ENCODE measurements at places on chromosomes 4 and X.

GRCh38 chr4:132998585-132999230 lies 150.4 kb upstream of the PCDH10 start:
- no peaks in the 10 kb centered on the region for H3K27me3 ChIP-seq
- H3K4me3 ChIP-seq: no peak overlapping the region
- no peaks in the 10 kb centered on the region for H3K4me1 ChIP-seq
- no peaks in the 10 kb centered on the region for H3K36me3 ChIP-seq
- H3K27ac ChIP-seq: no peak overlapping the region
- no peak for DNase-seq

GRCh38 chr4:173935622-173936405 lies 347.7 kb downstream of the FBXO8 start:
- no peaks in the 10 kb centered on the region for H3K4me1 ChIP-seq
- no peaks in the 10 kb centered on the region for H3K36me3 ChIP-seq
- no peak overlapping the region for H3K4me3 ChIP-seq
- no peak for DNase-seq
- no peaks in the 10 kb centered on the region for H3K27me3 ChIP-seq

DNA sequence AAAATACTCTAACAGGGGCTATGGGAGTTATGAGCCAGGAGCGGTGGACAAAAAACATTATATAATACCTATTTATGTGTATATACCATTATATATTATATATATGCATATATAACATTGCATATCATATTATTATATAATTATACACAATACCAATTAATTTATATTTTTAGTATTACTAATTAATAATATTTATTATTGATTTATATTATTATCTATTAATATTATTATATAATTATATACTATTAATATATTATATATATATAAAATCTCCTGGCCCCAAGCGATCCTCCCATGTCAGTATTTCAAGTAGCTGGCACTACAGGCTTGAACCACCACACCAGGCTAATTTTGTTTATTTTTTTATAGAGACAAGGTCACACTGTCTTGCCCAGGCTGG lies 73.8 kb upstream of the JADE1 start:
- no peak for DNase-seq
- no peak overlapping the region for H3K4me3 ChIP-seq
- no peaks in the 10 kb centered on the region for H3K27me3 ChIP-seq
- H3K27ac ChIP-seq: no peak overlapping the region

DNA sequence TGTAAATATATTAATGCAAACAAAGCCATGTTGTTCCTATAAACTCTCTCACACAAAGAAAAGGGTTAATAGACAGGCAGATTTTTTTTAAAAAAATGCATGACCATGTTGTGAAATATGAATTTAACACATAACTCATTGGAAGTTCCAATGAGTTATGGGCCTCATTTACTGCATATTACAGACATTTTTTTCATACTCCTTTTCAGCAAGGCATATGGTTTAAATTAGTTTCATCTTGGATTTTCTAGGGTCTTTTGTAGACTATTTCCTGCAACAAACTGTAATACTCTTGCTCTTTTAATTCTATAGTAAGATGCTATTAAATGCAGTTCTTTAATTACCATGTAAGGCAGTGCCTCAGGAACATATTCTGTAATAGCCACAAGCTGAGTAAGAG lies 323.1 kb downstream of the GBA3 start:
- H3K27ac ChIP-seq: no peak overlapping the region
- H3K27me3 ChIP-seq: no peaks in the 10 kb centered on the region
- DNase-seq: no peak
- H3K36me3 ChIP-seq: no peaks in the 10 kb centered on the region
- H3K4me3 ChIP-seq: no peak overlapping the region

DNA sequence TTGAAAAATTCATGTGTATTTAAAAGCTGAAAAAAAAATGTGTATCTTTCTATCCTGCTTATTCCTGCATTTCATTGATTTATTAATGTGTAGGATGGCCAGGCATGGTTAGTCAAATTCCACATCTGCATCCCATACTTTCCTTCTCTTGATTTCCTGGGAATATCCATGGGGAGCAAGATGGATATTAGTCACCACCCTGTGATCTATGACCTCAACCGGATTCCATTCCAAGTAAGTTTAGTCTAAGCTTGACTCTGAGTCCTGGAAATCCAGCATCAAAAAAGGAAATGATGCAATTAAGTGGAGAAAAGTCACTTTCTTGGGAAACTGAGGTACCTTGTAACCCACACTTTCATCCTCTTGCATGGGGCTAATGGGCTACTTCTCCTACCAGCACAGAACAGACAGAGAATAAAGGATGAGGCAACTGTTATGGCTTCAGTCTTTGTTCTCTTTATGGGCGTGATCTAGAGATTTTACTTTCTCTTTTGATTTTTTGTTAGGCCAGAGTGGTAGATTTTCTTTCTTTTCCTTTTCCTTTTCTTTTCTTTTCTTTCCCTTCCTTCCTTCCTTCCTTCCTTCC lies 17.1 kb upstream of the BEX4 start:
- no peak overlapping the region for H3K4me3 ChIP-seq
- H3K27ac ChIP-seq: no peak overlapping the region
- no peaks in the 10 kb centered on the region for H3K36me3 ChIP-seq
- no peaks in the 10 kb centered on the region for H3K4me1 ChIP-seq
- H3K27me3 ChIP-seq: no peaks in the 10 kb centered on the region

- no peaks in the 10 kb centered on the region for H3K27me3 ChIP-seq
- no peak for DNase-seq
- H3K27ac ChIP-seq: no peak overlapping the region
- no peak overlapping the region for H3K4me3 ChIP-seq
Measured at GRCh38 chr4:169115897-169116254, 105.8 kb upstream of the CBR4 start.

DNA sequence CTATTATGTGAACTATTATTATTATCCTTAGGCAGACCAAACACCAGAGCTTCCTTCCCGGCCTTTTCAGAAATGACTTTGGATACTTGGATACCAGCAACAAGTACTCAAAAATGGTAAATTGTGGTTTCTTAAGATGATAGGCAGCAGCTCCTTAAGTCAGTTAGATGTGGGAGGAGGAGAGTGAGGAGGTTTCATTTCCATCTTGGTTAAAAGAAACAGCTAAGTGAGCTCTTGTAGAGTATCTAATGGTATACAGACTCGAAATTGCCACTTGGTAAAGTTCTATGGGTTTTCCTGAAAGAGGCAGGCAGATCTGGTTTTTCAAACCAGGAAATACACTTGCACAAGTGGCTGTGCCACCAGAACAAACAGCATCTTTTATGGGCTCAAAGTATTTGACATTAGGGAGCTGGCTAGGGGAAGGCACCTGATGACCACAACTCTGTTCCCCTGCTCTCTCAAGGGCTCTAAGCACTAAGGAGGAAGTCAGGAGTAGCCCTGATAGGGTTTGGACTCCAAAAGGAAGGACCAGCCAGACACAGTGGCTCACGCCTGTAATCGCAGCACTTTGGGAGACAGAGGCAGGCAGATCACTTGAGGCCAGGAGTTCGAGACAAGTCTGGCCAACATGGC lies 130.9 kb downstream of the TMEM164 start:
- H3K27ac ChIP-seq: no peak overlapping the region
- H3K4me3 ChIP-seq: no peak overlapping the region
- H3K27me3 ChIP-seq: no peaks in the 10 kb centered on the region
- no peaks in the 10 kb centered on the region for H3K4me1 ChIP-seq
- DNase-seq: no peak

GRCh38 chr4:184398741-184399511 lies 75.4 kb downstream of the IRF2 start:
- H3K27ac ChIP-seq: no peak overlapping the region
- DNase-seq: no peak
- H3K4me1 ChIP-seq: peaks cover 20% of the 10 kb centered on the region

DNA sequence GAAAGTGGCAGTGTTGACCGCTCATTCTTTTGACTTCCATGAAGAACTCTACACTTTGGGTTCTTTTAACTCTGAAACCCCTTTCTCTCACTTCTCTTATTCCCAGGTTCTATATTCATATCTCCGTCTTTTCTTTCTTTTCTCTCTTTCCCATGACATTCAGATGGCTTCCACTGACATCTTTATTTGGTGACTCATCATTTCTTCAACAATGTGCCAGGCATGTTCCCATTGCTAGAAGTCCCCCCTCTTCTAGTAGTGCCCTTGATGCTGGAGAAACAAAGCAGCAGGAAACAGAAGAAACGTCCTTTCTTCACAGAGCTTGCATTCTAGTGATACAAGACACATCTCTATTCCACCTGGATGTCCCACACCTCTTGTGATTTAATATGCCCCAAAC lies 33.3 kb downstream of the PKD2 start:
- no peaks in the 10 kb centered on the region for H3K27me3 ChIP-seq
- no peaks in the 10 kb centered on the region for H3K36me3 ChIP-seq
- no peak overlapping the region for H3K27ac ChIP-seq
- no peak overlapping the region for H3K4me3 ChIP-seq

DNA sequence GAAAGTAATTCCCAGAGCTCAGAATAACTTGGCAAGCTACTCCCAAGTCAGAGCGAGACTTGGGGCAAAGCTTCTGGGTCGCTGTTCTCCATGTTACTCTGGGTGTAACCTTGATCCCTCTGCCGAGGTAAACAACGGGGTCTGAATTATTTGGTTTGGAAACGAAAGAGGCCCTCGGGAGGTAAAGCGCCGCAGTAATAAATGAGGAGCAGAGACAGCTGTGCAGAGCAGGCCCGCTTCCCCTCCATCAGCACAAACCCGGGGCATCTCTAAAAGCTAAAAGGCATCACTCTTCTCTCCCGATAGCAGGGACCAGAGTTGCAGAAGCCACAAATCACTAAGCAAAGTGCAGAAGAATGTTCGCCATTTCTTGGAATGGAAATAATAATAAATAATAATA lies 561.5 kb downstream of the BCOR start:
- H3K36me3 ChIP-seq: no peaks in the 10 kb centered on the region
- no peaks in the 10 kb centered on the region for H3K4me1 ChIP-seq
- H3K27me3 ChIP-seq: no peaks in the 10 kb centered on the region

- no peaks in the 10 kb centered on the region for H3K27me3 ChIP-seq
- no peak for DNase-seq
- H3K4me3 ChIP-seq: no peak overlapping the region
- peaks cover 15% of the 10 kb centered on the region for H3K4me1 ChIP-seq
- no peak overlapping the region for H3K27ac ChIP-seq
Measured at GRCh38 chr4:77022560-77023179, 53.1 kb downstream of the CCNI start.

GRCh38 chrX:3443184-3443583 lies 96.7 kb upstream of the MXRA5 start:
- H3K4me1 ChIP-seq: no peaks in the 10 kb centered on the region
- H3K27me3 ChIP-seq: no peaks in the 10 kb centered on the region
- no peak overlapping the region for H3K27ac ChIP-seq
- no peak for DNase-seq

GRCh38 chr4:158544141-158544540 lies 22.5 kb downstream of the RXFP1 start:
- H3K27ac ChIP-seq: no peak overlapping the region
- no peak for DNase-seq
- no peaks in the 10 kb centered on the region for H3K4me1 ChIP-seq
- no peak overlapping the region for H3K4me3 ChIP-seq
- H3K36me3 ChIP-seq: no peaks in the 10 kb centered on the region

GRCh38 chrX:19628011-19628575 lies 112.8 kb upstream of the MAP3K15 start:
- H3K27ac ChIP-seq: no peak overlapping the region
- no peak for DNase-seq
- no peaks in the 10 kb centered on the region for H3K27me3 ChIP-seq
- H3K4me1 ChIP-seq: peaks cover 15% of the 10 kb centered on the region
- H3K36me3 ChIP-seq: no peaks in the 10 kb centered on the region

DNA sequence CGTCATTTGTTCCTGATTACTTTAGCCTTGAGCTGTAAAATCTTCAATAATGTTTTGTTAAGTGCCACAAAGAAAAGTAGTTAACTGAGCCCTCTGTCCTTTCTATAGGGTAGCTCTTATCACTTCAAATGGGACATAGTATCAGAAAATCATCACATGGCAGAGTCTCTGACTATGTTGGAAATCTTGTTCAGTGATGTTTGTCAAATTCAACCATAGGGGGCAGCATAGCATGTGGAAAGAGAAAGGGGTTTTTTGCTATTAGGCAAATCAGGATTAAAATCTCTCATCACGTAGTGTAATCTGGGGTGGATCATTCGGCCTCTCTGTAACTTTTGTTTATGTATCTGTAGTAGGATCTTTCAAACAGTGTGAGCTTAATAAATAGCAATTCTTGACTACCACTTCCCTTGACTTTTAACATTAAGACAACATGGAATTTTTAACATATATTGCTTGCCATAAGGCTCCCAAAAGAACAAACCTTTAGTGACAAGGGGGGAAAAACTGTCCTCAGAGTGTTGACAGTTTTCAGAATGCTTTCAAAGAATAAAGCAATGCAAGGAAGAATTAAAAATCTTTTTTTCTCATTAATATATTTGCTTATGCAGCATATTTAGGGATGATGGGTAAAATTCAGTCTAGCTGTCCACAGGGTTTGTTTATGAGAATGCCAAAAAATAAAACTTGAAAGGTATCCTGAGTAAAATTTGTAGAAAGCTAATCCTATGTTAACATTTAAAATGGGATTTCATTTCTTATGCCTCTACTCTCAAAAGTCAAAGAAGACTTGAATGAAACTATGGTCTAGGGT lies 127.2 kb downstream of the FBXW7 start:
- no peak overlapping the region for H3K4me3 ChIP-seq
- H3K36me3 ChIP-seq: peaks cover 15% of the 10 kb centered on the region
- peaks cover 7% of the 10 kb centered on the region for H3K4me1 ChIP-seq
- no peak for DNase-seq

DNA sequence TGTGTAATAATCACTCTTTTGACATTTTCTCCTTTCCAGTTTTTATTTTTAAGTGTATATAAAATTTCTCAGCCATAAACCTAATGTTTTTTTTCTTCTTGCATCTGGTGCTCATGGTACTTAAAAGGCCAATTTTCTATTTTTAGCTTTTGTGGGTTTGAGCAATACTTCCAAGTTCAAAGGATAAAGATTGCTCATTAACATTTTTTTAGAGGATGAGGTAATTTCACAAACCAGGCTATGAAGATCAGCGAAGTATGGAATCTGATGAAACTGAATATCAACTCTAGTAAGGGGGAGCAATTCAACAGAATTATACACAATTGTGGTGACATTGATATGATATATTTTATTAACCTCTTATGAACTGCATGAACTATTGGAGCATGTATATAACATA lies 25.8 kb upstream of the KLHL34 start:
- no peak for DNase-seq
- no peaks in the 10 kb centered on the region for H3K36me3 ChIP-seq
- no peak overlapping the region for H3K4me3 ChIP-seq
- no peak overlapping the region for H3K27ac ChIP-seq
- H3K4me1 ChIP-seq: no peaks in the 10 kb centered on the region

- H3K4me1 ChIP-seq: no peaks in the 10 kb centered on the region
- DNase-seq: no peak
- H3K27me3 ChIP-seq: no peaks in the 10 kb centered on the region
- no peak overlapping the region for H3K4me3 ChIP-seq
- no peaks in the 10 kb centered on the region for H3K36me3 ChIP-seq
- no peak overlapping the region for H3K27ac ChIP-seq
Measured at GRCh38 chrX:46318551-46318950, 226.7 kb downstream of the ZNF674 start.

DNA sequence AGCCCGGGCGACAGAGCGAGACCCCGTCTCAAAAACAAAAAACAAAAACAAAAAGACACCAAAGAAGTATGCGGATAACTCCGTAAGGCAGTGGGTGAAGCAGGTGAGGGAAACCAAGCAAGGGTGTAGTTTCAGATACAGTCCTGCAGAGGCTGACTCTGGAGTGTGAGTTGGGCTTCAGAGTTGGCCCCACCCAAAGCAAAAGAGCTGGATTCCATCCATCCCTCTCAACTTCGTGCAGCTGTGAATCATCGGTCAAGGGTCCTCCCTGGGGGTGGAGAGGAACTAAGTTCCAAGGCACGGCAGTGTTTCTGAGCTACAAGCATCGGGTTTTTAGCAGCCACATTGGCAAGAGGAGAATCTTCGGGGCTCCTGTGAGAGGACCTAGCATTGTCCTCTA lies 43.9 kb upstream of the FAM9A start:
- DNase-seq: no peak
- no peaks in the 10 kb centered on the region for H3K27me3 ChIP-seq
- H3K4me3 ChIP-seq: no peak overlapping the region
- no peak overlapping the region for H3K27ac ChIP-seq

All from spleen (tissue), 13 donors.